Uterus (tissue), 4 donors: ENCODE measurements at places on chromosomes 11 and 22. TPM values are rescaled to one million over a fixed set of nuclear protein-coding genes. Genes with fewer than 3 reads are reported as not detected.

Gene OR10A2
- total RNA-seq, result not detected

Gene NFAM1
- not detected for total RNA-seq

Gene TBX1
- 1.0 TPM for total RNA-seq

Gene SESN3
- 188 TPM for total RNA-seq

Gene MIF
- 189 TPM for total RNA-seq

Gene MRGPRX3
- not detected for total RNA-seq

Gene ROBO4
- total RNA-seq, result 29.7 TPM

DNA sequence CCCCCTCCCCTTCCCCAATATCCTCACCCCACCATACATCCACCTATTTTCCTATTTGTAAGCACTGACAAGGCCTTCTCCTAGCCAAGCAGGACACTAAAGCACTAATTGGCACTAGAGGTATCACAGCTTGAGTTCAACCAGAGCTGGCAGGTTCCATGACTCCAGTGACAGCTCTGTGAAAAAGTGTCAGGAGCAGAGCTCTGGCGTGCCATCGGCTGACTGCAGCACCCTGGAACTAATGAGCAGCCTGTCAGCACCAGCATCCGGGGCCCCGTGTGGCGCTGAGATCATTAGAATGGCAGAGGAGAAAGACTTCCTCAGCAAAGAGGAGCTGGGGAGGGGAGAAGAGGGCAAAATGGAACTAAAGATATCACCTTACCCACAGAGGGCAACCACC lies 847.4 kb downstream of the NTM start:
- no peaks in the 10 kb centered on the region for H3K36me3 ChIP-seq
- H3K27me3 ChIP-seq, result no peaks in the 10 kb centered on the region
- no peak overlapping the region for H3K27ac ChIP-seq
- no peak for DNase-seq
- H3K4me3 ChIP-seq, result no peak overlapping the region
- H3K4me1 ChIP-seq, result no peaks in the 10 kb centered on the region

DNA sequence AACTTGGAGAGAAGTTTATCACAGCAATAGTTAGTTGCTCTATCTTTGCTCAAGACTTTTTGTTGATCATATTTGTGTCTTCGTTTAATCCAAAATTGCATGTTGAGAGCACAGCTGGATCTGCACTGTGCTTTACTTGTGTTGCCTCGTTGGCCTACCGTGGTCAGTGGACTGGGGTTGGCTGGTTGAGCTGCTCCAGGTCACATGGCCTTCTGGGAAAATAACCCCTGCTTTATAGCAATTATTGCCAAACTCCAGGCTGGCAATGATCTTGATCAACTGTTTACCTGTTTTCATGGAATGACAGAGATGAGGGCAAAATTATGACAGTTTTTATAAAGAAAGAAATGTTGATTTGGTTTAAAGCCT lies 5.7 kb upstream of the PLET1 start:
- H3K4me3 ChIP-seq, result no peak overlapping the region
- H3K27ac ChIP-seq, result peak overlapping the region; percentile 33
- H3K36me3 ChIP-seq, result no peaks in the 10 kb centered on the region
- no peaks in the 10 kb centered on the region for H3K27me3 ChIP-seq

DNA sequence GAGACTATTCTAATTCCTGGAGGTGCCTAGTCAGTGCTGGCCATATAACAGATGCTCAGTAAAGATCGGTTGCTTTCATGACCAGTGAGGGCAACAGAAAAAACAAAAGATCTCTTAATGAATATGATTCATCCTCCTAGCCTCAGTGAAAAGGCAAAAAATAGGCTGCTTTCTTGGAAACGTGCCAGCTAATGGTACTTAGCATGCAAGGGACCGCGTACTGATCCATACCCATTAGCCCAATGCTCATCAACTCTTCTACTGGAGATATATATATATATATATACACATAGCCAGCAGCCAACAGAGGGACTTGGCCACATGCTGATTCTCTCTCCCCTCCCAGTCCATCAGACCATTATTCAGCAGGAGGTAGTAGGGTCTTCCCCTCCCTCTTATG lies 320.4 kb downstream of the KIRREL3 start:
- no peaks in the 10 kb centered on the region for H3K4me1 ChIP-seq
- H3K27ac ChIP-seq, result no peak overlapping the region
- no peaks in the 10 kb centered on the region for H3K36me3 ChIP-seq
- DNase-seq, result no peak
- H3K27me3 ChIP-seq, result no peaks in the 10 kb centered on the region

- H3K27ac ChIP-seq, result no peak overlapping the region
- no peaks in the 10 kb centered on the region for H3K27me3 ChIP-seq
- H3K36me3 ChIP-seq, result no peaks in the 10 kb centered on the region
- H3K4me1 ChIP-seq, result peaks cover 8% of the 10 kb centered on the region
Observed at GRCh38 chr11:46463701-46464421, 72.3 kb upstream of the CHRM4 start.

GRCh38 chr11:112368381-112368780 lies 107.7 kb upstream of the PLET1 start:
- peaks cover 3% of the 10 kb centered on the region for H3K4me1 ChIP-seq
- H3K27ac ChIP-seq, result no peak overlapping the region
- no peak for DNase-seq
- H3K4me3 ChIP-seq, result no peak overlapping the region
- no peaks in the 10 kb centered on the region for H3K27me3 ChIP-seq

DNA sequence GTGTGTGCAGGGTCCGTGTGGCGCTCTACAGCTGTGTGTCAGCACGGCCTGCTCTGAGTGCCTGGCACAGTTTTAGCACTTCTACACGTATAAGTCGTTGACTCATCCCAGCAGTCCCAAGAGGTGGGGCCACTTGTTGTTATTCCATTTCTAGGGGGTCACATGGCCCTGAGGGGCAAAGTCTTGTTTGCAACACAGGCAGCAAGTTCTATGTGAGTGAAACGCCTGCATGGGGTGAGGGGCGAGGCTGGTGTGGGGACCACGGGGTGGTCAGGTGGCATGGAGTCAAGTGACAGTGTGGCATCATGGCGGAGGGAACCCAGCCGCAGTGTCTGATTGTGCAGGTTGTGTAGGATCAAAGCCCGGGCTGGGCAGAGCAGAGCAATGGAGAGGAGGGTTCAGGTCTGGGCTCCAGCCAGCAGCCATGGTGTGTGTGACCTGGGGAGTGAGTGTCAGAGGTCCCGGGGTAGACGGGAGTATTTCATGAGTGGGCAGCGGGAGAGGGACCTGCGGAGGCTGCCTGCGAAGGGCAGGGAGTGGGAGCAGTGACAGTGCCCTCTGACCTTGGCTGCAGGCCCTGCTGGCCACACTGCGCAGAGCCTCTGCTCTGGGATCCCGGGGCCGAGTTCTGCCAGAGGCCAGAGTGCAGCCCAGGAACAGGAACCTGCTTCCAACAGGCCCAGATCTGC lies 27.9 kb downstream of the SHANK3 start:
- H3K36me3 ChIP-seq, result no peaks in the 10 kb centered on the region
- H3K4me1 ChIP-seq, result peaks cover 3% of the 10 kb centered on the region
- no peak overlapping the region for H3K4me3 ChIP-seq
- no peak for DNase-seq

DNA sequence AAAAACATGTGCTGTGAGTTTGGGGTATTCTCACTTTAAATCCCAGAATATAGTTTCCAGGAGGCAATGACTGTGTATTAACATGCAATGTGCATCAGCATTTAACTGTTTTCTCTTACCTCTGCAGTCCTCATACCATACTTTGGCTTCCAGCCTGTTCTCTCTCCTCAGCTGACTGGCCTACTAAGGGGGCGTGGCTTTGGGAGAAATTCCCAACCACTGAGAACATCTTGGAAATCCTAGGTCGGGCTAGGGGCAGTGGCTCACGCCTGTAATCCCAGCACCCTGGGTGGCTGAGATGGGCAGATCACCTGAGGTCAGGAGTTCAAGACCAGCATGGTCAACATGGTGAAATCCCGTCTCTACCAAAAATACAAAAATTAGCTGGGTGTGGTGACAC lies 13.5 kb upstream of the ZC3H12C start:
- no peak overlapping the region for H3K27ac ChIP-seq
- H3K27me3 ChIP-seq, result no peaks in the 10 kb centered on the region
- H3K4me3 ChIP-seq, result no peak overlapping the region
- no peak for DNase-seq
- no peaks in the 10 kb centered on the region for H3K4me1 ChIP-seq

GRCh38 chr11:111335549-111335948 lies 37.2 kb downstream of the POU2AF3 start:
- DNase-seq, result no peak
- H3K4me1 ChIP-seq, result peaks cover 8% of the 10 kb centered on the region
- H3K4me3 ChIP-seq, result no peak overlapping the region
- H3K27me3 ChIP-seq, result no peaks in the 10 kb centered on the region

- peak; percentile 77 for DNase-seq
- H3K4me3 ChIP-seq, result no peak overlapping the region
- peaks cover 11% of the 10 kb centered on the region for H3K4me1 ChIP-seq
- peak overlapping the region; percentile 86 for H3K27ac ChIP-seq
- no peaks in the 10 kb centered on the region for H3K36me3 ChIP-seq
- H3K27me3 ChIP-seq, result no peaks in the 10 kb centered on the region
Observed at GRCh38 chr11:2778630-2779498, 79.1 kb upstream of the KCNQ1OT1 start.

- H3K27ac ChIP-seq, result peak overlapping the region; percentile 10
- H3K4me1 ChIP-seq, result no peaks in the 10 kb centered on the region
- peak; percentile 82 for DNase-seq
- H3K4me3 ChIP-seq, result no peak overlapping the region
Observed at GRCh38 chr11:11787305-11788062, 54.3 kb upstream of the USP47 start.

- peak overlapping the region; percentile 67 for H3K4me3 ChIP-seq
- H3K4me1 ChIP-seq, result peaks cover 8% of the 10 kb centered on the region
- H3K27ac ChIP-seq, result peak overlapping the region; percentile 77
- no peaks in the 10 kb centered on the region for H3K27me3 ChIP-seq
- no peak for DNase-seq
Observed at GRCh38 chr22:50245214-50246072, 620 bp upstream of the TUBGCP6 start.

DNA sequence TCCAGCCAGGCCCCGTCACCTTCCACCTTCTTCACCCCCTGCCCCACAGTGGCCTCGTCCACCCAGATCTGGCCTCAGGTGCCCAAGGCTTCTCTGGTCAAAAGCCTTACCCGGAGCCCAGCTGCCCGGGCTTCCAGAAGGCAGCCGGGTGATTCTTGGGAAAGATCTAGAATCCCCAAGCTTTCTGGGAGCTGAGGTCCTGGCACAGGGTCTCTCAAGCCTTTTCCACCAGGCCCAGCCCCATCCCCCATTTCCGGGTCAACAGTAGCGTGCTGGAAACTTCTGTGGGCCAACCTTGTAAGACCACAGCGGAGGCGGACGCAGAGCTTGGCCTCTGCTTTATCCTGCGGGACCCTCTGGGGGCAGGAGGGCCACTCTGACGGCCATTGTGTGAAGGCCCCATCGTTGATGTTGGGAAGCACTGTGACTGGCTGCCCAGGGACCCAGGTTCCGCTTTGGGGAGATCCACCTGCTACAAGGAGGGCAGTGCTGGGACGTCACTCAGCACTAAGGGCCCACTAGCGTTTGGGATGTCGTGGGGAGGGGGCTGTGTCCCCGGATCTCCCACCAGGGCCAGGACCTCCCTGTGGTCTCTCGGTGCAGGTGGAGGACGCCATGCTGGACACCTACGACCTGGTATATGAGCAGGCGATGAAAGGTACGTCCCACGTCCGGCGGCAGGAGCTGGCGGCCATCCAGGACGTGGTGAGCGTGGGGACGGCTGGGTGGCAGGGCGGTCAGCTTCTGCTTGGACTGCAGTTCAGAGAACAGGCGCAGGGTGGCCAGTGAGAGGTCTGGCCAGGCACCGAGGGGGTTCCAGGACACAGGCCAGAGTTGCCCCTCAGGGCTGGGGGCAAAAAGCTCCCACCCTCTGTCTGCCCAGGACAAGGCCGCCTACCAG lies 11.5 kb downstream of the TSPAN32 start:
- no peak for DNase-seq
- H3K4me1 ChIP-seq, result peaks cover 13% of the 10 kb centered on the region
- H3K27ac ChIP-seq, result peak overlapping the region; percentile 86
- H3K4me3 ChIP-seq, result no peak overlapping the region
- H3K27me3 ChIP-seq, result no peaks in the 10 kb centered on the region

DNA sequence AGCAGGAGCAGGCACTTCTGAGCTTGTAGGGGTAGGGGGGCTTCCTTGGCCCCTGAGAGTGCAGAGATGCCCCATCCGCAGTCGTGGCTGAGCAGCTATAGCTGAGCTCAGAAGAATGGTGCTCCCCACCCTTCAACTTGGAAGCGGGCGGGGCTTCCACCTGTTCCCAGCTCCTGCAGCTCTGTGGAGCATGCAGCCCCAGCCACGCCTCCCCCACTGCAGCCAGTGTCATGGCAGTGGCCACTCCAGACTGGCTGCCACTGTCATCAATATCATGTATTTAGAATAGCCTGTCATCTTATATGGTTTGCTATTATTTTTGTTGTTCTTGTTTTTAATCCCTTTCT lies 213.1 kb downstream of the LRRC4C start:
- H3K4me1 ChIP-seq, result no peaks in the 10 kb centered on the region
- H3K27ac ChIP-seq, result no peak overlapping the region
- H3K36me3 ChIP-seq, result no peaks in the 10 kb centered on the region
- H3K27me3 ChIP-seq, result no peaks in the 10 kb centered on the region
- no peak for DNase-seq

GRCh38 chr22:39646398-39647063 lies 76.0 kb downstream of the CACNA1I start:
- no peak overlapping the region for H3K27ac ChIP-seq
- no peak overlapping the region for H3K4me3 ChIP-seq
- H3K4me1 ChIP-seq, result no peaks in the 10 kb centered on the region
- H3K27me3 ChIP-seq, result no peaks in the 10 kb centered on the region

DNA sequence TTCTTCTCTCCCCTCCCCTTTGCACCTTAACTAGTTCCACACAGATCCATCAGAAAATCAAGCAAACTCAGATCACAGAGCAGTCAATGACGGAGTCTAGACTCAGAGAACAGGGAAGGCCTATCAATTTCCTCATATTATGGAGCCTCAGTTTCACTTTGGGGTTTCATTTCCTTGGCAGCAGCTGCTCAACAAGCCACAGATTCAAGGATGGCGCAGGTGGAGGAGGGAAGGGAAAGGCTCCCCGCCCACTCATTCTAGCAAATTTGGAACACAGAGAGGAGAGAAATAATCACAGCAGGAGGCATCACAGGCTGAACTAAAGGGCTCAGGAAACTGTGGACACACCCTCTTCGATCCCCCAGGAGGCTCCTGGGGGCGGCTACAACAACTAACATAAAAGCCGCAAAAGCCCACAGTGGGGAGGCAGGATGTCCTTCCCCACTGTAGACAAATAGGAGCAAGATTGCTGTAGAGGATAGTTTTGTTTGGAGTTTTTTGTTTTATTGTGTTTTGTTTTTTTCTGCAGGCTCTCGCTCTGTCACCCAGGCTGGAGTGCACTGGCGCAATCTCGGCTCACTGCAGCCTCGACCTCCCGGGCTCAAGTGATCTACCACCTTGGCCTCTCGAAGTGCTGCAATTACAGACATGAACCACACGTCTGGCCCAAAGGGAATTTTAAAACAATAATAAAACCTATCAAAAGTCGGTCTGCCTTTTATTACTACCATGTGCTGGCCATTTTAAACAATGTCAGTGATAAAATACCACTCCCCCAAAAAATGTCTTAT lies 3.4 kb downstream of the PLAAT3 start:
- DNase-seq, result no peak
- H3K36me3 ChIP-seq, result no peaks in the 10 kb centered on the region
- peaks cover 6% of the 10 kb centered on the region for H3K4me1 ChIP-seq
- H3K27ac ChIP-seq, result peak overlapping the region; percentile 10
- H3K4me3 ChIP-seq, result peak overlapping the region; percentile 11
